ENCODE measurements at places on chromosomes 3 and 15.

DNA sequence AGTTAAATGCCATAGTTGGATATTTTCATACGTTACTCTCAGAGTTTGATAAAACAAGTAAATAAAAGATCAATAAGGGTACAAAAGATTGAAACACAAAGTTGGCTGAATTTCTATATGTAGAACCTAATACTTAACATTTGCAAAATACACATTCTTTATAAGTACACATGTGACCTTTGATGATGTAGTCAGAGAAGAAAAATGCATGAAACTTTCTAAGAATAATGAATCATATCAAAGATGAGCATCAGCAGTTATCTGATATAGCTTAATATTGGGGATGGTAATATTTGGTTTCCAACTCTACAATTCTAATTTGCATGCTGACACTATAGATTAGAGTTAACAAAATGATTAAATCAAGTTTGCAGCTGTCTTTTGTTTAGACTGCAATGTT lies 188.0 kb upstream of the TGFBR2 start:
- DNase-seq = no peak

GRCh38 chr15:70855764-70856163 lies 1.8 kb upstream of the LARP6 start:
- DNase-seq = peak; percentile 73

DNA sequence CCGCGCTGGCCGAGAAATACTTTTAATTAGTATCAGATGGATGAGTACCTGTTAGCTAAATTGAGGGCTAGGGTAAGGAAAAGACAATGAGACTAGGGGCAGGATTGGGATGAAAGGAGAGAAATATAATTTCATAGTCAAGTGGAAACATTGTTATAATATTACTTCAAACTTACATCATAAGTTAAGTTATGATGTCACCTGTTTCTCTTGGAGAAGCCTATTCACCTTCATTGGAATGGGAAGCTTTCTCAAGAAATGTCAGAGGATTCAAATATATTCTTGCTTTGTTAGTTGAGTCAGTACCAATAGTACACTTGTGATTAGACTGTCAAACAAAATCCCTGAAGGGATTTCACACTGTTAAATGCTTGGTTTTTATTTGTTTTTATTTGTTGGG lies 116.2 kb downstream of the NEO1 start:
- no peak for DNase-seq

DNA sequence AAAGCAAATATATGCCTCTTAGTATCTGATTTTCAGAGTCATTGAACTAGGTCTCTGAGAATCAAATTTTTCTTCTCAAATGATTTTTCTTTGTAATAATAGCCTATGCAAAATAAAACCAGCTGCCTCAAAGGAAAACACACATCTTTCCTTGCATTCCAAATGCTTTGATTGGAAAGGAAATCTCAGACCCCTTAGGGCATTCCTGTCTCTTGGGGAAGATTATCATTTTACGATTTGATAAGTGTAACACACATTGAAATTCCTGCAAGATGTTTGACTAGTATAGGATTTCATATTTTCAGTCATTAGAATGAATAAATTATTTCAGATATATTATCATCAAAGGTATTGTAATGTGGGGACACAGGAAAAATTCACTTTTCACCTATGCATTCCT lies 244.8 kb downstream of the EPHA6 start:
- DNase-seq = no peak

DNA sequence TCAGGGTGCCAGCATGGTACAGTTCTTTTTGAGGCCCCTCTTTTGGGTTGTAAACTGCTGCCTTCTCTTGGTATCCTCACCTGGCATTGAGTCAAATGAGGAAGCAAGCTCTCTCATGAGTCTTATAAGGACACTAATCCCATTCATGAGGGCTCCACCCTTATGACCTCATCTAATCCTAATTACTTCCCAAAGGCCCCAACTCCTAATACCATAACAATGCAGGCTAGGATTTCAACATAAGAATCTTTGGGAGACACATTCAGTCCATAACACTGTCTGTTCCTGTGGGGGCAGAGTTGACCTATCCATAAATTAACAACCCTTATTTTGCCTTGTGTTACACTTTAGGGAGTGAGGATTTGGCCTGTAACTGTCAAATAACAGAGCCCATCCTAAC lies 278.3 kb downstream of the LRTM1 start:
- no peak for DNase-seq

DNA sequence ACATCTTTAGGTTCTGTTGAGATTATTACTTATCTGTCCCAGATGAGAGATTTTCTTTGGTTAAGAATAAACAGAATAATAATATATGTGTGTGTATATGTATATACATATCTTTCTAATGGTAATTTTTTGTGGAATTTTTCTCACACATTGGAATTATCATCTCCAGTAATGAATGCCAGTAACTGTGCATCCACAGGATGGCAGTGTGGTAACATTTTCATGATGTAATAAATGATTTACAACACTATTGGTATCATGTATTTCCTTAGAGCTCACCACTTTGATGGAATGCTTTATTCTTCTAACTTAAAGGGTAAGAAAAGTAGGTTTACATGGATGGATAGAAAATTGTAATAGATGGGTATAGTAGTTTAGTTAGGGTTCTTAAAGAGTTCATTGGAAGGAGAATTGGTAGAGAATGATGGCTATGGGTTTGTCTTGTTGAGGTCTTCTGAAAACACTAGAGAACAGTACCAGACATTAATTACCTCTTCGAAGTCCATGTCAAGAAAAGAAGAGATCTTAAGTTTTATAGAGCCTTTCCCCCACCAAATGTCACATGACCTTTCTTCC lies 78.1 kb downstream of the STT3B start:
- no peak for DNase-seq

All from GM12865 (cell line).